ENCODE measurements at places on chromosomes 16 and 17.
A peak's percentile ranks its signal among the peaks of the same experiment; 100 is the strongest.

DNA sequence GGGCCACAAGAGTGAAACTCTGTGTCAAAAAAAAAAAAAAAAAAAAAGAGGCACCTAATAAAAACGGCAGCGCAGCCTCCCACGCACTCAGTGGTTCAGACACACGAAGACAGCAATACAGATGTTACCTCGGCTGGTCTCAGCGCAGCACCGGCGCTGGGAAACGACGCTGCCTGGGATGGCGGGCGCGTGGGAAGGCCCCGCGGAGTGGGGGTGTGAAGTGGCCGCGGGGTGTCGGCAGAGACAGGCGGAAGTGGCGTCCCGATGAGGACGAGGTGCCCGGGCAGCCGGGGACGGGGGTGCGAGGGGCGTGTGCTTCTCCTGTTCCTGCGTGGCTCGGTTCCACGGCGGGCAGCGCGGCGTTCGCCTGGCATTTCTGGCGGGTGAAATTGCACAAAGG lies 179.4 kb downstream of the BANP start:
- DNase-seq, result no peak

DNA sequence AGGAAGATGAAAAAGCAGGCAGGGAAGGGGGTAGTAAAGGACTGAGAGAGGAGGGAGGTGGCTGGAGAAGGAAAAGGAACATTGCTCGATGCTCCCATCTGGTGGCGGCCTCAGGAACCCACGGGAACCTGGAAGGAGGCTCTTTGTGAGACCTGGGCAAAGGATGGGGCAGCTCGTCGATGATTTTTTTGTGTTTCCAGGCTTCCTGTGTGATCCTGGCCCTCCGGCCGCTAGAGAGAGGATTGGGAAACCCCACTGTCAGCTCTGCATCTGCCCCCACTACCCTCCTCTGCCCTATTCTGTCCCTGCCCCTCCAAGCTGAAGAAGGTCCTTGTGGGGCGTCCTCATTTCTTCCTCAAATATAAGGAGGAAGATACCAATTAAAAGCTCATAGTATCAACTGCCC lies 6.6 kb downstream of the WFIKKN2 start:
- DNase-seq, result peak; percentile 61

DNA sequence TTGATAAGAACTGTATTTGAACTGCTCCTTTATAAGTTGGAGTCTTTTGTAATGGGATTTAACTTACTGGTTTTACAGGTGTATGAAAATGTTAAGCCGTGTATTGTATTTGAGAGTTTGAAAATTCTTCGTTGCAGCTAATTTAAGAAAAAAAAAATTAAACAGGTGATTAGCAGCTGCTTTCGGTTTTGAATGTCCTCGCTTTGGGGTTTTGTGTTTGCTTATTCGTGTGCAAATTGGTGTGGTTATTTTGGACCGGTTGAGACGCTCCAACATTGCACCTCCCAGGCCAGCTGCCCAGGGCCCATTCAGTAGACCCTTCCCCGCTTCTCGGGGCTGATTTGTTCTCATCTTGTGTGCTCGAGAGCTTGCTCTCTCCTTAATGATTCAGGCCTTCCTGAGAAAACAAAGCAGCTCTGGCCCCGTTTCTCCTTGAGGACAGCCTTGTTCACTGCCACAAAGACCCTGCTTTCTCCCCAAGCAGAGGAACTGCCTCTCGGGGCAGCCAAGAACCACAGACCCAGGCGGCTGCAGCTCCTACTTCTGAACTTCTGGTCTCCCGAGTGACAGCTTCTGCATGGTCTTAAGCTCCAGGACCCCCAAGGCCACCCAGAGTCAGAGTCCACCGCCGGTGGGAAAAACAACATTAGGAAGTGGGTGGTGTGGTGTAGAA lies 100.5 kb downstream of the MSI2 start:
- no peak for DNase-seq

DNA sequence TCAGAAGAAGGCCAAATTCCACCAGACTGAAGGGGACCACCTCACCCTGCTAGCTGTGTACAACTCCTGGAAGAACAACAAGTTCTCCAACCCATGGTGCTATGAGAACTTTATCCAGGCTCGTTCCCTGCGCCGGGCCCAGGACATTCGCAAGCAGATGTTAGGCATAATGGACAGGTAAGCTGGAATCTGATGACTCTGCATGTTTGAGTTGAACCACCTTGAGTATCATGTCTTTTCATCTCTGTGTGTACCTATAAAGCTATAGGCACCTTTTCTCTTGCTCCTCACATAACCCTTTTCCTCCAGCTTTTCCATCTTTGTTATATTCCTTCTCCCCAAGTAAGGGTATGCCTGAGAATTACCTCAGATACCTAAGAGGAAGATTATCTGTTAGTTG lies 24.8 kb downstream of the ETV4 start:
- no peak for DNase-seq

- DNase-seq, result no peak
Observed at GRCh38 chr17:38534498-38534885, 71.3 kb downstream of the SRCIN1 start.

GRCh38 chr17:78384479-78385175 lies 6.2 kb downstream of the PGS1 start:
- DNase-seq, result no peak

- no peak for DNase-seq
Observed at GRCh38 chr17:45338023-45338781, 21.4 kb upstream of the MAP3K14 start.

GRCh38 chr17:30165960-30166359 lies 49.3 kb downstream of the NSRP1 start:
- DNase-seq, result no peak

DNA sequence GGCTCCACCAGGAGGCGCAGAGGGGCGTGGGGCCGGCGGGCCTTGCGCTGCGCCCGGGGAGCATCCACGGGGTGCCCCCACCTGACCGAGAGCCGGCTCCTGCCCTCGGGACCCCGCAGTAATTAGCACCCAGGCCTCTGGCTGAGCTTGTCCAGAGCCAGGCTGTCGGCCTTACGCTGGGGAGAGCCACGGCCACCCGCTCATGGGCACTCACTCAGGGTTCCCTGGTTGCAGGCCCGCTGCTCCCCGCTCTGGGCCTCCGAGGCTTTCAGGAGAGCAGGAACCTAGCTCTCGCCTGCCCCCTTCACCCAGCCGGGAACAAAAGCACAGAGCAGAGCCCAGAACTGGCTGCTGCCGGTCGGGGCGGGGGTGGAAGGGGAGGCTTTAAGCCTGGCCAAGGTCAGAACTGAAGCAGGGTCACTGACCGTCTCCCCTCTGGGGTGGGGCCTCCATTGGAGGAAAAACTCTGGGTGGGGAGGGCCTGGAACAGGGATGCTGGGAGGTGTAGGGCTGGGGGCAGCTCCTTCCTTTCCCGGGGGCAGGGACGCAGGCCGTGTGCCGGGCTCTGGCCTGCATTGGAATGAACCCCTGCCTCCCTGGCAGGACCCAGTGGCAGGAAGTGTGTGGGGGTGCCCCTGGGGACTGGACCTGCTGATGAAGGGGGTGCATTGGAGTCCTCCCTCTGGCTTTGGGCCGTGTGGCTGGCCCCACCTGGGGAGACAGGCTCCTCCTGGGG lies 12.3 kb downstream of the GLIS2 start:
- peak; percentile 67 for DNase-seq

DNA sequence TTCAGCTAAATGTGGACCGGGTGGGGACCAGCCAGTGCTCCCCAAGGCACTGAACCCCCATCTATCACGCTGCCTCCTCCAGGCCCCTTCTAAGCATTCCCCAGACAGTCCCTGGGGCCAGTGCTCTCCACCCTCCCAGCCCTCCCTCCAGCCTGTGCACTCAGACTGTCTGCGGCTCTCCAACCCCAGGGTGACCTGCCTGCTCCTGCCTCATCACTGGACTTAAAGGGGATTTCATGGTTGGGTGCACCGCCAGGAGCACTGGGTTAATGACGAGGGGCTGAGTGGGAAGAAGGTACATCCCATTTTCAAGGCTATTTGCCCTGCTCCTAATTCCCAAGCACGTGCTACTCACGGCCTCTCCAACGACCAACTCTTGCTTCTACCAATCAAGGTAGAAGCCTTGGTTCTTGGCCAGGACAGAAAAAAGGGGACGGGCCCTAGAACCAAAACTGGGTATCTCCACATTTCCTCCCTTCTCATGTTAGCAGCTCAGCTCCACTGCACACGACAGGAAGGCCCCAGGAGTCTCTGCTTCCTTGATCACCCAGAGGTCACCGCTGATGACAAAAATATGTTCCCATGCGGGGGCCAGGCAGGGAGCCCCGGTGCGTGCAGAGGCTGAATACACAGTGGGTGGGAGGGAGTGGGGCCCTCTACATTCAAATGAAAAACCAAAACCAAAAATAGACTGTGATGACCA lies 3.5 kb upstream of the ABR start:
- DNase-seq, result no peak

DNA sequence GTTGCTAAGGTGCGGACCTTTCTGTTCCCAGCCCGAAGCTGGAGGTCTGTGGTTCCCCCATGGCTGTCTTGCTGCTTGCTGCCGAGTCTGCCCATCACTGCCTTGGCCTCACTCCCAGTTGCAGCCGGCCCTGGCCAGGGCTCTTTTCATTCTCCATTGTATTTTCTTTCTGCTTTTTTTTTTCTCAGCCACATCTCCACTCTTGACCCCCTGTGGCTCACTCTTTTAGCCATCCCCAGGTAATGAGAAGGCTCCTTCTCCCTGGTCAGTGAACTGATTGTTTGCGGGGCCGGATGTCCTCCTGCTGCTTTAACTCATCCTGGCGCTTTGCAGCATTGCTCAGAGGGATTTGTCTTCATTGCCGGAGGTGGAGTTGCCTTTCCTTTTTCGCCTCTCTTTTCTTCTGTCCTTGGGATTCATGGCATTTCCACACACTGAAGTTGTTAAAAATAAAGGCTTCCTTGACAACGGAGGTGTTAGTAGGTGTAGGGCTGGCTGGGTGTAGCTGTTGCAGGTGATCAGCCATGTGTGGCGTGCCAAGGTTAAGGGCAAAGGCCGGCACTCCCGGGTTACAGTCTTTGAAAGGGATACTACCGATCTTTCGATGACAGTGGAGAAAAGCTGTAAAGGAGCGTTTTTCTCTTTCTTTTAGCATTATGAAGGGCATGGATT lies 34.1 kb downstream of the MAP2K6 start:
- DNase-seq, result no peak

- DNase-seq, result no peak
Observed at GRCh38 chr17:50044483-50044882, 11.4 kb upstream of the ITGA3 start.

DNA sequence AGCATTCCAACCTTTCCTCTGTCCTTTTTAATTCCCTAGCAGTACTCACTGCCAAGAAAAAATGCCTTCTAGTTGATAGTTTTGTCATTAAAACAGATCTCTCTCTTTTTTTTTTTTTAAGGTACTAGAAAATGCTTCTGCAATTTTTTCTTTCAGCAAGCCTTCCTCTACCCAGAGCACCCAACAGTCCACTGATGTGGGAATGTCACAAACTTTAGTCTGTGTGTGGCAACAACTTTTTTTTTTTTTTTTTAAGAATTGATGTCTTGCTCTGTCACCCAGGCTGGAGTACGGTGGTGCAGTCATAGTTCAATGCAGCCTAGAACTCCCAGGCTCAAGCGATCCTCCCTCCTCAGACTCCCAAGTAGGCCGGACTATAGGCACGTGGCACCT lies 34.7 kb downstream of the CDRT15 start:
- DNase-seq, result no peak

DNA sequence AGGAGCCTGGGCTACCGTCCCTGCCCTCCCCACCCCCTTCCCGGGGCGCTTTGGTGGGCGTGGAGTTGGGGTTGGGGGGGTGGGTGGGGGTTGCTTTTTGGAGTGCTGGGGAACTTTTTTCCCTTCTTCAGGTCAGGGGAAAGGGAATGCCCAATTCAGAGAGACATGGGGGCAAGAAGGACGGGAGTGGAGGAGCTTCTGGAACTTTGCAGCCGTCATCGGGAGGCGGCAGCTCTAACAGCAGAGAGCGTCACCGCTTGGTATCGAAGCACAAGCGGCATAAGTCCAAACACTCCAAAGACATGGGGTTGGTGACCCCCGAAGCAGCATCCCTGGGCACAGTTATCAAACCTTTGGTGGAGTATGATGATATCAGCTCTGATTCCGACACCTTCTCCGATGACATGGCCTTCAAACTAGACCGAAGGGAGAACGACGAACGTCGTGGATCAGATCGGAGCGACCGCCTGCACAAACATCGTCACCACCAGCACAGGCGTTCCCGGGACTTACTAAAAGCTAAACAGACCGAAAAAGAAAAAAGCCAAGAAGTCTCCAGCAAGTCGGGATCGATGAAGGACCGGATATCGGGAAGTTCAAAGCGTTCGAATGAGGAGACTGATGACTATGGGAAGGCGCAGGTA lies 762 bp downstream of the CDK12 start:
- DNase-seq, result peak; percentile 29

Measured in hematopoietic multipotent progenitor cell treated with erythropoietin and hydrocortisone succinate and interleukin-3 and kit ligand, for 8 days (in vitro differentiated cells).